NCI-H1092 (cell line): ENCODE measurements at places on chromosomes 11 and 22.

GRCh38 chr11:58787903-58788302, 56.2 kb upstream of the GLYAT start:
- DNase-seq: no peak

GRCh38 chr11:75627906-75628668, 40.8 kb downstream of the MAP6 start:
- no peak for DNase-seq

DNA sequence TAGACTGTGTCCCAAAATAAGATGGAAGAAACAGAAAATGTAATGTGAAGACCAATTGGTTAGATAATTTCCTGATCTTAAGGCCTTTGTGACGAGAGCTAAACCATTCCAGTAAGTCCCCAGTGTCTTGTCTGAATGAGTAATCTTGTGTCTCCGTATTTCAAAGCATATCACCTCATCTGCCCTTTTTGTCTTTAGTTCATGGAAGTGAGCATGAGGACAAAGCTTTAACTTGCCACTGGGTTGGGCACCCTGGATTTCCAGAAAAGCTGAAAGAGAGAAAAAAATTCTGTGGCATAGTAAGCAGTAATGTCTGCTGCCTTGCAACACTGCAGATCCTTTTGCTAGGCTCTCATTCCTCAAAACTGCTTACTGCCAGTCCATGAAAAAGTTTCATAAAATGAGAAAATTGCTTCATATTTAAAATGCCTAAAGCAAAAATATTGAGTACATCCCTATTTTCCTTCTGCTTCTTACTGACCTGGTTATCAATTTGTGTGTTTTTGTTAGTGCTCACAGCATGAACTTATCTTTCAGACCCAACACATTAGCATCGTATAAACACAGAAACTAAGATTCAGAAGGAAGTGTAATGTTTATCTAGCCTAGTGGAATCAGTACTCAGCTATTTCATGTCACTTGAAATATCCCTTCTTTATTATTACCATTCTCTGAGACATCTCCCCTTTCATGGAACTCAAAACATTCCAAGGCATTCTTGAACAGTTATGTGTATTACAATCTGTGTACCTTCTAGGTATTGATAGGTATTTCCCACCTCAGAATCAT, 5.3 kb downstream of the CASP12 start:
- DNase-seq: no peak

DNA sequence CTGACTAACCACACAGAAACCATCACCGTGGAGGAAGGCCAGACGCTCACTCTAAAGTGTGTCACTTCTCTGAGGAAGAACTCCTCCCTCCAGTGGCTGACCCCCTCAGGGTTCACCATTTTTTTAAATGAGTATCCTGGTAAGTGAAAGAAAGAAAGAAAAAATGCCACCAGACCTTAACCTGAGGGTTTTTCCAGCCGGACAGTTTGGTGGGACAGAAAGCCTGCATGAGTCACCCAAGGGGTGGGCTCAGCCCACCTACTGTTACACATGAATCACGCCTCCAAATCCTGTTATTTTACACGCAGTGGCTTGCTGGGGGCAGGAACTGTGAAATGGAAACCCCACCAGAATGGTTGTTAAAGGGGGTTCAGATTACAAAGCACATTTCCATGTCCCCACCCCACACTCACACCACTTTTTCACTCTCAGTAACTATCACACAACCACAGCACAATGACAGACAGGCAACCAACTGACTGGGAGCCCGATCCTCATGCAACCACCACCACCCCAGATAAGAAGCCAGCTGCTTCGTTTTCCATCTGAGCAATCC, 11.9 kb downstream of the CRTAM start:
- no peak for DNase-seq

- no peak for DNase-seq
Observed at GRCh38 chr11:134802116-134802515, 390.1 kb upstream of the B3GAT1 start.

DNA sequence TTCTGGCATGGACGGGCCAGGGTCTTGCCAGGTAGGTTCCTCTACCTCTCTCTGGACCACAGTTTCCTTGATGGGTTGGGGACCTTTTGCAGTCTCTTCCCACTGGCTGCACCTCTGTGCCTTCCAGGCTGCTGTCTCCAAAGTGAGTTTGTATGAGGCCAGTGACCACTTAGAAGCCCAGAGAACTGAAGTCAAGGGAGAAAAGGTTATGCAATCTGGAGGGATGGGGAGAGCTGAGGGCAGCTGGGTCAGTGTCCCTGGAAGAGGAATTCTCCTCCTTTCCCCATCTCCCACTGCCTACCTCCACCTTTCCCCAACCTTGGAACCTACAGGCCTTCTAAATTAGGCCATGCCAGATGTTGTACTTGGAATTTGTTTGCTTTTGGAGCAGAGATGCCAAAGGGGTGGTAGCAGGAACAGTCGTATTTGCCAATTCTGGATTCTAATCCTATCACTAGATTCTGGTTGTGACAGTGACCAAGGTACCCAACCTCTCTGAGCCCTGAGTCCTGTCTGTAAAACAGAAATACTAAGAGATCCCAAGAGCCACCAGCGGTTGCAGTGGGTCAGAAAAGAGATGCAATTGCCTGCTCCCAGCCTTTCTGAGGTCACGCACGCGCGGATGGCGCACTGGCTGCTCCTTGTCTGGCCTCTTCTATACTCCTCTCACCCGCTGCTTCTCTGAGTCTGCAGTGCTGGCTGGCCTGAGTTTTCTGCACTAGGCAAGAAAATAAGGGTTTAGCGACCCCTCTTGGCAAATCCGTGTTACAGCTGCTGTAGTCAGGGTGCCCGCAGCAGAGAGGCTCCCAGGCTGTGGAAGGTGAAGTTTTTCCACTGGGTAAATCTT, 10.7 kb upstream of the ACCSL start:
- peak; percentile 72 for DNase-seq

GRCh38 chr11:32006799-32007388, 84.0 kb upstream of the RCN1 start:
- no peak for DNase-seq

DNA sequence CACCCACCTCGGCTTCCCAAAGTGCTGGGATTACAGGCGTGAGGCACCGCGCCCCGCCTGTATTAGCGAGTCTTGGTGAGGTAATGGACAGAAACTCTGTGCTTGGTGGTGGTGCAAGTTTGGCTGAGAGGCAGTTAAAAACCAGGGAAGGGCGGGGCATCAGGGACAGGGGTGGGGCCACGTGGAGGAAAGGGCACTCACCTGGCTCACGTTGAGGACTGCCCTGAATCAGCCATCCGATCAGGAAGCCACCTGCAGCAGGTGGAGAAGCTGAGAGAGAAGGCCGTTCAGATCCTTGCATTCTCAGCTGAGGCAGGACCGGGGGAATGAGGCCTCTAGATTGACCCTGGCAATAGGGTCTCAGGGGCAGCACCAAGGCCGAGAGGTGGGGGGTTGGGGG, 12.1 kb upstream of the CHRM1 start:
- DNase-seq: no peak

DNA sequence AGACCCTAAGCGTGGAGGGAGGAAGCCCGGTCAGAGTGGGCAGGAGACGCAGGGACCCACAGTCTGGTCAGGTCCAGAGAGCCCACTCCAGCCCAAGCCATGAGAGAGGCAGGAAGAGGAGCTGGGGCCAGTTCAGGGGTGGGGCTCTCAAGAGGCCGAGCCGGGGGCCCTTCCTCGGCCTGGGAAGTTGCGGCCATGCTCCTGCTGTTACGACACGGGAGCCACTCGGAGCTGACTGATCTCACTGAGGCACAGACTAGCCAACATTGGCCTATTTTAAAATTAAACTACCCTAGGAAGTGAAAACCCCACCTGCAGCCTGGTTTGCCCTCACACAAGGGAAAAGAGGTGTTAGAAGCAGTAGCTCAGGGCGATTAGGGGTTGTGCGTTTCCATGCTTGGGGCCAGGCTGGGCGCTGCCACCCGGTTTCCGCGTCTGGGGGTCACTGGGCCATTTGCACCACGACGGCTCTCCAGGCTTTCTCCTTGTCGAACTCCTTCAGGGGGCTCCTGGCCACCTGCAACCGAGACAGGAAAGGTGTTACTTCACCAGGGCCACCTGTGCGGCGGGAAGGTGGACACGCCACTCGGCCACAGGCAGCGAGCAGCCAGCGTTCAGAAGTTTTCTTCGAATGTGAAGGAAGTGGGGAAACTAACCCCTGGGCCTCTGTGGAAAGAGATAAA, 3.2 kb upstream of the TTLL8 start:
- DNase-seq: no peak

- no peak for DNase-seq
Observed at GRCh38 chr11:87972133-87972532, 203.1 kb downstream of the RAB38 start.

DNA sequence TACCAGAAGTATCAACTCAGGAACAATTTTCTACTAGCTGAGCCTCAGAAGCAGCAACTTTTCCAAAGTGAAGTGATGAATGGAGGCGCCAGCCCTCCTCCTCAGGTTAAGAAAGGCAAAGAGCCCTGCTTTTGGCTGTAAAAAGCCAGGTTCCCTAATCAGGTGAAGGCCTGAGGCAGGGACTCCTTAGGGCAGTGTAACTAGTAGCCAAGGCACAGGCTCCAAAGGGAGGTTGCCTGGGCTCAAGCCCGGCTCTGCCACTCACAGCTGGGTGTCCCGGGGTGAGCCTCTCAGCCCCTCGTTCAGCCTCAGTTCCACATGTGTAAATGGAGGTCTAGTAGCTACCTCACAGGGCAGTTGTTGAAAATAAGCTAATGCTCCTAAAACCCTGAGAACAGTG, 19.5 kb downstream of the TSKU start:
- no peak for DNase-seq

- no peak for DNase-seq
Observed at GRCh38 chr11:82560836-82561235, 172.8 kb downstream of the FAM181B start.

DNA sequence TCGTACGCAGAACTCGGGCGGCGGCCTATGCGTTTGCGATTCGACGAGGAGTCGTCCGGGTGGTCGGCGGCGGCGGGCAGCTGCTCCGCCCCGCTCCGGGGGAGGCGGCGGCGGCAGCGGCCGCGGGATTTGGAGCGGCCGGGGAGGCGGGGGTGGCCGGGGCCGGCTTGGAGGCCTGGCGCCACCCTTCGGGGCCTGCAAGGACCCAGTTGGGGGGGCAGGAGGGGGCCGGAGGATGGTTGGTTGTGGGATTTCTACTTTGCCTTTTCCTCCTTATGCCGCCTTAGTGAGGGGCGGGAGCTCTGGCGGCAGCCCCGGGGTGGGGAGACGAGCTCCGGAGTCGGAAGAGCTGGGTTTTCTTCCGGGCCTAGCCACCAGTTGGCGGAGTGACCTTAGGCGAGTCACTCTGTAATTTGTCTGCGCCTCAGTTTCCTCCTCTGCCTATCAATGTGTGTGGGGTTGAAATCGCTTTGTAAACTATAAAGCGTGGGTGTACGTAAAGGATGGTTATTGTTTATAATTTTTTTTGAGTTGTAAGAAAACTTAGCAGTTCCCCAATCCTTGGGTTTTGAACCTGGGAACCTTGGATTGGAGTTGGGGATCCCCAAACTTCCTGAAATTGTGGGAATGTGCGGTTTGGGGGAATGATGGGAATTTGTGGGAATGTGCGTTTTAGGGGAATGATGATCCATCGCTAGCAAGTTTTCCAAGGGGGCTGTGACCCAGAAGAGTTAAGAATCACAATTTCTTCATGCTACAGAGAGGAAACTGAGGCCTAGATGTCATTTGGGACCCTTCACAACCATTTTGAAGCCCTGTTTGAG, 679 bp downstream of the TUG1 start:
- DNase-seq: no peak

GRCh38 chr11:73383249-73384124, 7.3 kb downstream of the RELT start:
- no peak for DNase-seq

GRCh38 chr11:46339816-46340215, 7.4 kb upstream of the DGKZ start:
- DNase-seq: no peak

GRCh38 chr22:30424534-30425326, 838 bp upstream of the MTFP1 start:
- DNase-seq: no peak

DNA sequence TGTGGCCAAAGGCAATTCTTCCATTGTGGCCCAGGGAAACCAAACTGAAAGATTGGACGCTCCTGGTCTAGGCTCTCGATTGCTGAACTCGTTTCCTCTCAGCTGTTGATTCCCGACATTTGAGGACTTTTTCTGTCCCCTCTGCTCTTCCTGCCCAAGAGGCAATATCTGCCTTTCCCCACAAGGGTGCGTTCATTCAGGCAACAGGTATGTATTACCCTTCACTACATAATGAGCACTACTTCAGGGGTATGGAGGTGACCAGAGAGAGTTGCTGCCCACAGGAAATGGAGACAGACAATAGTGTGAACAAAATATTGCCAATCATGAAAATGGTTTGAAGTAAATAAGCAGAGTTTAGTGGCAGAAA, 8.2 kb downstream of the PTH start:
- DNase-seq: no peak
